CD4-positive, alpha-beta T cell treated with Interleukin-10 for 1 hour (primary cell): ENCODE measurements at places on chromosomes 13 and 19.
A peak's percentile ranks its signal among the peaks of the same experiment; 100 is the strongest.

DNA sequence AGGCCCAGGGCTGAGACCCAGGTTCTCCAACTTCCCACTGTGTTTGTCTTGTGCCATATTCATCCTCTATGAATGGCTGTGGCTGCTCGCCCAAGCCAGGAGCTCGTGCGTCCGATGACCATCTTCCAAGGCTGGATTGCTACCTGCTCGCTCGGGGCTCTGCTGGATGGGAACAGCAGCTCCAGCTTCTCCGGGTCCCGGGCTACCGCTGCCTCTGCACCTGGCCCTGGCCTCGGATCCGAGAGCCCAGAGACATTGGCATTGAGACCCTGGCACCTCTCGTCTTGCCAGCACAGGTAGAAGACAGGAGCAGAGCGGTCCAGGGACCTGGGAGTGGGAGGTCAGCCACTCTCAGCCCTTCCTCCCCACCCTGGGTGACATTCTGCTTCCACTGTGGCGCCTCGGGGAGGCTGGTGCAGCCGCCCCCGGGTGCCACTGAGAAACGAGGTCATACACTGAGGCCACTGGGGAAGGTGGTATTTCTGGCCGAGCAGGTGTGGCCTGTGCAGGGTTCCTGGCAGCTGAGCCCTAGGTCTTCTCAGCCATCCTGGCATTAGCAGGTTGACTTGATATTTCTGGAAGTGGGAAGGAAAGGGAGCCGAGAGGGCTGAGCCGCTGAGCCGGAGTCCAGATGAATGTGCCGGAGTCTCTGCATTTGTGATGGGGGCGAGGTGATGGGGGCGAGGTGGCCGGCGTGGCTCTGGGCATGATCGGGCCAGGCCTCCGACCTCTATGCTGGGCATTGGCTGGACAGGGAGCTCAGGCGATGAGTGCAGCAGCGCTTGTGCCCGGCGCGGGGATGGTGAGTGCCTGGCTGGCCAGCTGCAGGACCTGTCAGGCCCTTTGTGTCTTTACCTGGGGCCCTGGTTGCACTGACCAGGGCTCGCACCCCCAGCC is 18.6 kb downstream of the NDUFB7 start:
- DNase-seq = no peak

DNA sequence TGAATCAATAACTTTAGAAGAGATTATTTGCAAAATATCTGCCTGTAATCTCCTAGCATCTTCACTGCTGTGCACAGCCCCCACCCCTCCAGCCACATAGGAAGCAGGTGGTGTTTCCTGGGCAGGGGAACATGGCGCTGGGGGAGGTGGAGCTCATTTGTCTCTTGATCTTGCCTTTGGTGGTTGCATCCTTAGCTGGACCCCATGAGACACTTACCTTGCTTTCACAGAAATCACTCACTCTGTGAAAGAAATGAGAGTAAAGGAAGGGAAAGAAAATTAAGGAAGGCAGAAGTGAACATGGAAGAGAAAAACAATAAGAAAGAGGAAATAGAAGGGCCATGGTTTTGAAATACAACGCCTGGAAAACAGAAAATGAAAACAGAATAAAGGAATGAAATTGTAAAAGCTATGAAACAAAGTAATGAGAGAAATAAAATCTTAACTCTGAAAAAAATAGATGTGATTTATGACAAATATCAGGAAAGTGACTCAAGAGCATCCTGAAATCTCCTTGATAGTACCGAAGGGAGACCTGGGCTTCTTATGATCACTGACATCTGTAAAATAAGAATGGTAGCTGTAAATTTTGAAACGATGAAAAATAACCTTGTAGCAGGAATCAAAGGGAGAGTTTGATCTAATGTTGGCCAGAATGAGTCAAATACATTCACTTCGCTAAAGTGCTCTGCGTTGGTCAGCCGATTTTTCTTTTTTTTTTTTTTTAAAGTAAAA is 17.2 kb upstream of the RNASEH2B start:
- DNase-seq = peak; percentile 54

GRCh38 chr19:54464630-54465425 is 1.2 kb upstream of the LENG9 start:
- peak; percentile 77 for DNase-seq

- DNase-seq = peak; percentile 72
Measured at GRCh38 chr19:12994701-12995595, at the start of gene NFIX. Gene NFIX, plus strand, starts transcription at chr19:12995475. Its CDS starts 363 bp downstream, at chr19:12995838.

DNA sequence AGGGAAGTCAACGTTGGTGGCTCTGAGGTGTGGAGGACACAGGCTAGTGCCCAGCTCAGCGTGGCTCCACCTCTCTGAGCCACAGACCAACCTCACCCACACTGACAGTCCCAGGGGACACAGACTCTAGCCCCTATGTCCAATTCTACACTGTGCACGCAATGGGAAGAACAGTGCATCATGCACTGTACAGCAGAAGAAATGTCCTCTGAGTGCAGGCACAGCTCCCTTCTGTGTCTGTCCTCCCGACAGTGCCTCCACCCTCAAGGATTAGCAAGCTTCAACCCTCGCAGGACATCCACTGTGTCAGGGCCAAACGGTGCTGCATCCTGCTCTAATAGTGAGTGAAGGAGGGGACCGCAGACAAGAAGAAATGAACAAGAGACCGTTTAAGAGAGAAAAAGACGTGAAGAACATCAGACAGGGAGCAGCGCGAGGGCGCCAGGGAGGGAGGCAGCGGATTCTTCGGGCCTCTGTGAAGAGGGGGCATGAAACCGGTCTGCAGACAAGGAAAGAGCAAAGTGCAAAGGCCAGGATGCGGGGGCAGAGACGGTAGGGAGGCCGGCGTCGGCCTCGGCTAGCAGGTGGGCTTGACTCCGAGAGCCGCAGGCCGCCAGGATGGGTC is 681 bp downstream of the ZNF837 start:
- no peak for DNase-seq

DNA sequence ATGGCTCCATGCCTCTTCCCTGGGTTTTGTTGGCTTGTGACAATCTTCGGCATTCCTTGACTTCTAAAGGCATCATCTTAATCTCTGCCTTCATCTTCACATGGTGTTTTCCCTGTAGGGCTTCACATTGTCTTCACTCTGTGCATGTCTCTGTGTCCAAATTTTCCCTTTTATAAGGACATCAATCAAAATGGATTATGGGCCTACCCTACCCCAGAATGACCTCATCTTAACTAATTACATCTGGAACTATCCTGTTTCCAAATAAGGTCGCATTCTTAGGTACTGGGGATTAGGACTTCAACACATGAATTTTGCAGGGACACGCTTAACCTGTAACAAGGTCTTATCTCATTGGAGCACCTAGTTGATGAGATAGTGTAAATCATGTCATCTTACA is 290.3 kb upstream of the KLF12 start:
- no peak for DNase-seq

GRCh38 chr13:36067746-36068381 is 63.3 kb downstream of the DCLK1 start:
- no peak for DNase-seq

DNA sequence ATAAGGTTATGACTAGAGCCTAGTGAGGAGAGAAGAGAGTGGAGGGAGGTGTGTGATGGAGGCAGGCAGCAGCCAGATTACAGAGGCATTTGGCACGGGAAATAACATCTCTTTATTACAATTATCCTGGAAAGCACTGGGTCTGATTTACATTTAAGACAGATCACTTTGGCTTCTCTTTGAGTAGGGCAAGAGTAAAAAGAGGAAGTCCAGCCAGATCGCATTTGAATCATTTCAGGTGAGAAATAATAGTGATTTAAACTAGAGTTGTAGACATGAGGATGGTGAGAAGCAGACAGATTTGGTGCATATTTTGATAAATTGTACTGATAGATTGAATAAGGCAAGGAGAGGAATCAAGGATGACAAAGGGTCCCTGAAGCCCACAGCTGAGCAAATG is 9.6 kb upstream of the SACS start:
- DNase-seq = no peak

DNA sequence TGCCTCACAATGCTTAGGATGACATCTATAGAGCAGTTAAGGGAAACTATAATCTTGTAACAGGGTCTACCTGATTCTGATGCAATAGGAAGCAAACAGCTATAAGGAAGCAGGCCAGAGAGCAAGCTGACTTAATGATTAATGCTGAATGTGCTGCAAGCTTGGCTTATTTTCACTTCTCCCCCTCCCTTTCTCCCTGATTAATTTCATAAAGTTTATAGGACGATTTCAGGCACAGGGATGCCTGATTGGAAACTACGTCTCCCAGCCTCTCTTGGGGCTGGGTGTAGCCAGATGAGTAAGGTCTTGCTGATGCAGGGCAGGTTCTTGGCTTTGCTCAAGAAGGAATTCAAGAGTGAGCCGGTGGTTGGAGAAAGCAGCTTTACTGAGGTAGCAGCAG is 82.8 kb upstream of the MRI1 start:
- no peak for DNase-seq

- peak; percentile 65 for DNase-seq
Measured at GRCh38 chr19:19053508-19054314, 10.1 kb upstream of the SLC25A42 start.

DNA sequence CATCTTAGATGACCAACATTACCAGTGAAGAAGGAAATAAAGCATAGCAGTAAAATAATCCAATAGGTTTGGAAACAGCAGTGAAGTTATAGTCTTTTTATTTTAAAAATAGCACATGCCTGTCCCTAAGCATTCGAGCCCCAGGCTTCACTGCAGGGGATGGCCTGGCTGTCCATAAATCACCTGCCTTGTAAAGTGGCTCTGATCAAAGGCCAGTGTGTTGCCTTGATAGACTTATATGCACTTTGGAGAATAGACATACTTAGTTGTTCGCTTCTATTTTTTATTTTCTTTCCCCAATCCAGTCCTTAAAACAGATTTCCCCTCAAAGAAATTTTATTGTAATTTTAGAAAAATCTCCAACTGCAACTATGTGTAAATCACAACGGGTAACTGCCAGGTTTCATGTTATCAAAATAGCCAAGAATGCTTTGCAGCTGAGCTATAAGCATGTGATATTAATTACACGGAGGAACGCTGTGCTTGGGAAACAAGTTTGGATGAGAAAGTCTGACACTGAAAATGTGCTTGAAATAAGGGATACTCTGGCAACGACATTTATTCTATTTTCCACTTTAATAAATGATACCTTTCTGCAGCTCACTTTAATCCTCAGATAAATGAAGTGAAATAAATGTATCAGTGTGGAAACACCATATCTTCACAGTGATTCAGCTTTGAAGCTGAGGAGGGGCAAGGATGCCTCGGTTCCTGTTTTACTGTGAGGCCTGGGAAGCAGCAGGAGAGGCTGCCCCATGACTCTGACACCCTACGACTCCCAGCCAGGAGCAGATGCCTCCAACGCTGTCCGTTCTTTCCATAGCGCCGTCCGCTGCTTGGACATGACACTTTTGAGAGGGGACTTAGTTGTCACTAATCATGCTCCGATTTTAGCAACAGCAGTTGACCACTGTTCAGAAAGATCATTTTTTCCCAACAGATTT is 5.5 kb upstream of the METTL21C start:
- no peak for DNase-seq

GRCh38 chr19:3095441-3096191 is 1.5 kb downstream of the GNA11 start:
- peak; percentile 68 for DNase-seq

- no peak for DNase-seq
Measured at GRCh38 chr19:10964903-10965302, 4.1 kb downstream of the SMARCA4 start.

DNA sequence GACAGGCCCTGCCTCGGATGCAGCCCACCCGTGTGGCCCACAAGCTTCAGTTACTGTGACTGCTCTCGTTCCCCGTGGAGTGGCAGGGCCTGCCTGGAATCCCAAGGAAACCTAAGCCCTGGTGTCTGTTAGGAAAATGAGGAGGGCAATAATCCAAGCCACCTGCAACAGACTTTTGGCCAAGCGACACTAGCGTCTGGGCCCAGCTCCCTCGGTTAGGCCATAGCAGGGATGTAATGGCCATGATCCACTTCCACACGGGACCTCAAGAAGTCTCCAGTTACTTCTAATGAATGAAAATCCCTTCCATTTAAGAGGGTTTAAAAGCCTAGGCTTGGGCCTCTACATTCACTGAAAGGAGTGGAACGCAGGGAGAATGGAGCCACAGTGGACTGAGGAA is 8.9 kb downstream of the ZC3H4 start:
- DNase-seq = no peak

- DNase-seq = no peak
Measured at GRCh38 chr13:93388701-93389100, 162.1 kb downstream of the GPC6 start.

DNA sequence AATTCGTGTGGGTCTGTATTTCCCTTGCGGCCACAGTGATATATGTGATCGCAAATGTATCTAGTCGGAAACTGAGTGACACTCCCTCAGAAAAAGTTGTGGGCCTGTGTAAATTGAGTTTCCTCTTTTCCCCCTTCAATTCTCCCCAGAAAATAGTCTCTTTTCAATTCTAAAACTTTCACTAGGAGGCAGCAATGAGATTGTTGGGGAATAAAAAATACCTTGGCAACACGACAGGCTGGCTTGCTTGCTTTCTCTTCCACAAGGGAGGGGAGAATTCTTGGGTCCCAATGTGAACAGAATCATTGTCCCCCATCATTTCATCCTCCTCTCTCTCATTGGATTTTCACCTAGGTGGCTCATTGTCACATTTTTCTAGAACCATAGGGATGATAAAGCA is 3.7 kb upstream of the SOX21 start:
- DNase-seq = no peak
